ENCODE measurements at places on chromosomes 12 and 14.

DNA sequence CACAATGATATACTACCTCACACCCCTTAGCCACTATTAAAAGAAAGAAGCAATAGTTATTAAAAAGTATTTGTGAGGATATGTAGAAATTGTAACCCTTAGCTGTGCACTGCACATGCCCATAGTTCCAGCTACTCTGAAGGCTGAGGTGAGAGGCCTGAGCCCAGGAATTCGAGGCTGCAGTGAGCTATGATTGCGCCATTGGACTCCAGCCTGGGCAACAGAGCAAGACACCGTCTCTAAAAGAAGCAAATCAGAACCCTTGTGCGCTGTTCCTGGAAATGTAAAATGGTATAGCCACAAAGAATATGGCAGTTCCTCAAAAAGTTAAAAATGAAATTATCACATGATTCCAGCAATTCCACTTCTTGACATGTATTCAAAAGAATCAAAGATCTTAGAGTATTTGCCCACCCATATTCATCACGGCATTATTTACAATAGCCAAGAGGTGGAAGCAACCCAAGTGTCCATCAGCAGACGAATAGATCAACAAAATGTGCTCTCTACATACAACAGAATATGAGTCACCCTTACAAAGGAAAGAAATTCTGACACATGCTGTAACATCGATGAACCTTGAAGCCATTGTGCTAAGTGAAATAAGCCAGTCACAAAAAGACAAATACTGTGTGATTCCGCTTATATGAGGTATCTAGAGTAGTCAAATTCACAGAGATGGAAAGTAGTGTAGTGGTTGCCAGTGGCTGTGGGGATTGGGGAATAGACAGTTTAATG, 23.7 kb upstream of the YLPM1 start:
- no peak for DNase-seq

DNA sequence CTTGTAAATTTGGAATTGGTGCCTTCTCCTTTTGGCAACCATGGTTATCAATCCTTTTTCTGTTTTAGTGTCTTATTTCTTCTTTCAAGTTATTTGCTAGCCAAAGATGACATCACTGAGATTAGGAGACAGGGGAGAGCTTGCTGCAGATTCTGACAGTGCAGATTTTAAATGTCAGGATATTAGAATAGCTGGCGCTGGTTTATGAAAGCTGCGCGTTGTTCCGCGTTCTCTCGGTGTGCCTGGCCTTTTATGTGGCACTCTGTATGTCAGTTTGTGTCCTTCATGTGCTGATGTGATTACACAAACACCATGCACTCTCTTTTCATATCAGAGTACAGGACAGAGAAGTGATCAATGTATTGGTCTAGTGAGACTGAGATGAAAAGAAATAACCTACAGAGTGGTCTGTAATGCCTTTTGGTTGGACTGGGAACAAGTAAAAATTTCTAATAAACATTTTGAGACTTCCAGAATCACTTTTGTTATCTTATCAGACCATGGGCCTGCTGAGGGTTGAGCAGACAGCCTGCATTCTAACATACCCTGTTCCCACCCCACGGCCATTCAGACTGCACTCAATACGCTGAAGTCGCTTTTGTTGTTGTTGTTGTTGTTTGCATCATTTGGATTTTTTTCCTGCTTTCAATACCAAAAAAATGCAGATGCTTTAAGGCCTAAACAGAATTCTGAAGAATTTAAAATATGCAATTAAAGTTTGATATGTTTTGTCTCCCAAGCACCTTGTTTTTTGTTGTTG, 49.7 kb upstream of the TRAF3 start:
- no peak for DNase-seq

- DNase-seq = no peak
Measured at GRCh38 chr14:88879022-88879421, 54.6 kb downstream of the TTC8 start.

- no peak for DNase-seq
Measured at GRCh38 chr12:122846622-122847515, 11.6 kb downstream of the HIP1R start.

GRCh38 chr12:57476993-57477709, 2.5 kb downstream of the ARHGAP9 start:
- no peak for DNase-seq

GRCh38 chr12:55713721-55714120, 2.1 kb upstream of the BLOC1S1 start:
- DNase-seq = no peak

All from CD4-positive, alpha-beta T cell treated with Interleukin-10 for 1 hour (primary cell).